ENCODE measurements at places on chromosomes 7 and 10.
A peak's percentile ranks its signal among the peaks of the same experiment; 100 is the strongest.

GRCh38 chr10:1488970-1489548, 248.3 kb downstream of the ADARB2 start:
- no peak for DNase-seq

GRCh38 chr10:23432166-23432565, 6.7 kb upstream of the OTUD1 start:
- DNase-seq: no peak

DNA sequence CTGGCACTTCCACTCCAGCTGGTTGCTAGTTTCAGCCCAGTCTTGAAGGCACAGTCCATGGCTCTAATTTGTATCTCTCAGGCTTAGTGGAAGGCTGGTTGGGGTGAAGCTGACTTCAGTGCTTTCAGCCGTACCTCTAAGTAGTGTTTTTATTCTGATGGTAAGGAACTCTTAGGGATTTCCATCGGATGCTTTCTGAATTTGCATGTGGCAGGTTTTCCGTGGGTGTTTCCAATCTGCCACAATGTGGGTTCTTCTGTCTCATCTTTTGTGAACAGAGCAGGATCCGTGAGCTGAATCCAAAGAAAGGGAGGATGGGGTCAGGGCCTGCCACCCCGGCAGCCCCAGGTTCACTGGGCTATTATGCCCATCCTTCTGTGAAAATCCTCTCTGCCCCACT, 607.9 kb upstream of the MKI67 start:
- no peak for DNase-seq

GRCh38 chr7:149635561-149636329, 137.6 kb downstream of the ZNF467 start:
- no peak for DNase-seq

DNA sequence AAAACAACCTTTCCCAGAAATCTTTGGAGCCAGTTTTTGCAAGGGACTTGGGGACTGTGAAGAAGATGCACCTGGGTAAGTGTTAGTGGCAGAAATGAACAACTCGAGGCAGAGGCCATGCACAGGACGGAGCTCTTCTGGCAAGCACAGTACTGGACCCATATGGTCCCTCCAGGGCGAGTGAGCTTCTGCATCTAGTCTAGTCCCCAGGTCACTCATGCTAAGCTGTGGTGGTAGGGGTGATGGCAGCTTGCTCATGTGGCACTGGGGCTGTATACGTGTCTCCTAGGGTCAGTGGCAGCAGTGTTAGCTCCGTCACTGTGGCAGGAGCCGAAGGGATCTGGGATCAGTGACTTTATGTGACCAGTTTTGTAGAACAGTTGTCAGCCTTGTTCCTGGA, 9.3 kb upstream of the LRRC61 start:
- no peak for DNase-seq

- no peak for DNase-seq
Measured at GRCh38 chr7:142345811-142346210, 88.0 kb upstream of the PRSS58 start.

DNA sequence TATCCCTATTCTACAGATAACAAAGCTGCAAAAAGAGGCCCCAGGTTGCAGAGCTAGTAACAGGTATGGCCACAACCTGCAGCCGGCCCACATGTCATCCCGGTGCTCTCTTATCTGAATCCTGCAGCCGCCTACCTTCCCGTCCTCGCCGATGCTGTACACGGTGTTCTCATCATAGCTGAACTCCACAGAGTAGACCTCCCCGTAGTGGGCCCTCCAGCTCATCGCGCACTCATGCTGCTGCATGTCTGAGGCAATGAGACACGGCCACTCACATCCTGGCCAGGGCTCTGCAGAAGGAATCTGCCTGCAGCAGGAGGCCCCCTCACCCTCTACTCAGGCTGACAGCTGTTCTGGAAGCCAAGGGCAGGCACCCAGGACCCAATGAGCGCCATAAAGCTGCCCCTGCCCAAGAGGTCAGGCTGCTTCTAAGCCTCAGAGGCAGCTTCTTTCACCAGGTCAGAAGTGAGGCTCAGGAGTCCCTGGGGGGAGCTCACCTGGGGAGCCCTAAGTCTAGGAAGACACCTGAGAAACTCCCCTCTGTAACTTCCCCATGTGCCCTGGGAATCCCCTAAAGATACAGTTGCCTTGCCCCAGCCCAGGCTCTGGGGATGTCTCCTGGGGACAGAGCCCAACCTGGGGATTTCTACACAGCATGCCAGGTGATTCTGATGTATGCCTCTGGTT, 17.9 kb upstream of the CYREN start:
- no peak for DNase-seq

DNA sequence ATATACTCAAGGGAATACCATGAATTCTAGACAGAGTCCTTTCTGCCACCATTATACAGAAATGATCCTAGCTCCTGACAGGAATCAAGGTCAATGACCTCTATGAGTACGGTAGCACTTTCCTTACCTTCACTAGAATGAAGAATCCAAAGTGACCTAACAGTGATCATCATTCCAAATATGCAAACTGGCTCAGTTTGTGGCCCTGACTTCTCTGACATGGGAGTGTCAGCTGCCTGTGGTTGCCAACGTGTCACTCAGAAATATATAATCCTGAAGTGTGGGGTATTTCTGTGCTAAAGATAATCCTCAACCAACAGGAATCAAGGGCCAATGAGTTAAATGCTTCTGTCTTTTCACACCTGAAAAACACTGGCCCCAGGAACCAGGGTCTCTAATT, 45.7 kb downstream of the COPG2 start:
- DNase-seq: no peak

DNA sequence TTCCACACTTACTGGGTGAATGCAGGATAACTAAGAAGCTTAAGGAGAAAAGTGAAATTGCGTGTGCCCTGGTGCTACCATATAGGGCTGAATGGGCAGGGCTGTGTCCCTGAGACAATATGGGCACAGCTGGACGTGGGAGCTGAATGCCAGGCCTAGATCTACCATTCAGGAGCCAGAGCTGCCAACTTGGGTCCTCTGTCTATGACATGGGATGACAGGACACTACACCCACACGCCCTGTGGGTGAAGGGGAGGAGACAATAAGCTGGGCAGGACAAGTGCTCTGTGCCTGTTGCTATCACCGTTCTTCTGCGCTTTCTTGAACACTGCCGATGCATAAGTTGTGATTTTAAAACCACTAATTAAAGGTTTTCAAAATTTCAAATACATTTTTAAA, 293.9 kb downstream of the TNS3 start:
- no peak for DNase-seq

GRCh38 chr10:11344550-11344949, 266.9 kb downstream of the USP6NL start:
- DNase-seq: no peak

DNA sequence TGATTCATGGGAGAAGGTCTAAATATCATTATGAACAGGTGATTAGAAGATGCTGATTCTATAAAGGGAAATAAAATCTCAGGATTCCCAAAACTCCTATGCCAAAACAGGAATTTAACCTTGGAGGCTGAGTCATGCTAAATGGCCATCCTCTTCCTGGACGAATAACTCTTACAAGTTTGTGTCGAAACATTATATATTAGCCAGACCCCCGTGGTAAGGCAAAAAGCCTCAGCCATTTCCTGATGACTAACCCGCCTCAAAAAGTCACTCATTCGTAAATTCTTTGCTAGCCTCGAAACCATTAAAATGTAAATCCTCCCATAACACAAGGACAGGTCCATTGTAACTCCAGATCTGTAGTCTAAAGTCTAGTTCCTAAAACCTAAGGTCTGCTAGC, 32.0 kb downstream of the CUL2 start:
- DNase-seq: no peak

DNA sequence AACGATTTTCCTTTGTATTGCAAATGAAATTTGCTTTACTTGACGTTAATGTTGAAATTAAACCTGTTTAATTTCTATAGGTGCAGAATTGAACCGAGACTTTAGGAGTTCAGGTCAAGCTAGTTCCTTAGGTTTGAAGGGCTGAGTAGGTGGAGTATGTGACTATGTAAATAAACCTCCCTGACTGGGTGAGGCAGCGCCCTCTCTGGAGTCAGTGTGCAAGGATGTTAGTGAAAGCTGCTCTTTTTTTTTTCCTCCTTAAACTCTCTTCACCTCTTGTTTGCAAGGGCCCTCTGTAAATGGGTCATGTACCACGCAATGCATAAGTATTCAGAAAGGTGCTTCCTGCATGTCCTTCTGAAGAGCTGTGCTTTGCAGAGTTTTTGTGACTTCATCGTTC, 33.8 kb downstream of the GALNT17 start:
- no peak for DNase-seq

DNA sequence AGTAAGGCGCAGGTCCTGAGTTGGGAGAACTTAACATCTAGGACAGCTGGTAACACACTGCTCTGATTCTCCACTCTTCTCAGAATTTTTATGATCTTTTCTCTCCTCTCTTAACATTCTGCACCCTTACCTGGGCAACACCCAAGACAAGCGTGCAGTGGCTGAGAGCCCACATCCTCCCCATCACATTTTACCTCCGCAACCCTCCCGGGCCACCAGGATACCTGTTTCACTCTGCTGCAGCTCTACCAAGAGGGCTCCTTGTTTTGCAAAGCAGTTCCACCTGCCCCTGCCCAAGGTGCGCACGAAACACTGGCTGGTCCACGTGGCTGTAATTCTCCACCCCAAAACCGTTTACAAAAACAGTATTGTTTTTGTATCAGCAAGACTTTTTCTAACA, 81.5 kb downstream of the ITIH5 start:
- DNase-seq: no peak

- no peak for DNase-seq
Measured at GRCh38 chr7:121211253-121211652, 117.5 kb upstream of the WNT16 start.

DNA sequence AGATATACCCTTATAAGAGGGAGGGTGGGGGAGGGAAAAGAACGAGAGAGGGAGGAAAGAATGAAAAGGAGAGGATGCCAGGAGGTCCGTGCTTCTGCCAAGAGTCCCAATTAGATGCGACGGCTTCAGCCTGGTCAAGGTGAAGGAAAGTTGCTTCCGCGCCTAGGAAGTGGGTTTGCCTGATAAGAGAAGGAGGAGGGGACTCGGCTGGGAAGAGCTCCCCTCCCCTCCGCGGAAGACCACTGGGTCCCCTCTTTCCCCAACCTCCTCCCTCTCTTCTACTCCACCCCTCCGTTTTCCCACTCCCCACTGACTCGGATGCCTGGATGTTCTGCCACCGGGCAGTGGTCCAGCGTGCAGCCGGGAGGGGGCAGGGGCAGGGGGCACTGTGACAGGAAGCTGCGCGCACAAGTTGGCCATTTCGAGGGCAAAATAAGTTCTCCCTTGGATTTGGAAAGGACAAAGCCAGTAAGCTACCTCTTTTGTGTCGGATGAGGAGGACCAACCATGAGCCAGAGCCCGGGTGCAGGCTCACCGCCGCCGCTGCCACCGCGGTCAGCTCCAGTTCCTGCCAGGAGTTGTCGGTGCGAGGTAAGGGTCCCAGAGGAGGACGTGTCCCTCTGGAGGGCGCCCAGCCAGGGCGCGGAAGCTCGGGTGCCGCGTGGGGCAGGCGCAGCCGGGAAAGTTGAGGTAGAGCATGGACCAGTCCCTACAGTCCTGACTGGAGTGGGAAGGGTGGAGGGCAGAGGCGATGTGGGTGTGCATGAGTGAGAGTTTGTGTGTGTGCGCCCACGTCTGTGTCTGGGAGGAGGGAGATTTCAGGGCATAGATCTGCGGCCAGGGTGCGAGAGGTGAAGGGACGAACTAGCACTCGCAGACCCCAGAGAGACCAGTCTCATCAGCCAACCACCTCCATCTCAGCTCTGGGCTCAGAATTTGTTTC, 844 bp downstream of the GRM3 start:
- no peak for DNase-seq

GRCh38 chr10:63711867-63712716, 190.9 kb downstream of the REEP3 start:
- no peak for DNase-seq

DNA sequence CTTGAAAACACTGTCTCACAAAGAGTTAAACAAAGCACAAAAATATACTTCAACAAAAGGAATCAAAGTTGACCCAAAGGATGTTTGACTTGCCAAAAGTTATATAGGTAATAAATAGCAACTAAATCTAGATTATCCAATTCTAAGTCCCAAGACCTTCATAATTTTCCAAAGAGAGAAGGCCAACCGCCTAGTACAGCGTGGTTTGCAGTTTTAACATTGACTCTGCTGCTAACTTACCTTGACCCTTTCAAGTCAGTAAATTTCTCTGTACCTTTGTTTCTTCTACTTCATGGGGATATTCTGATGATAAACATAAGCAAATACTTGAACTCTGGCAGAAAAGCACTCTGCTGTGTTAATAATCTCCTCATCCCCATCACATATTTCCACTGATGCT, 1.9 kb upstream of the GPR22 start:
- DNase-seq: no peak

DNA sequence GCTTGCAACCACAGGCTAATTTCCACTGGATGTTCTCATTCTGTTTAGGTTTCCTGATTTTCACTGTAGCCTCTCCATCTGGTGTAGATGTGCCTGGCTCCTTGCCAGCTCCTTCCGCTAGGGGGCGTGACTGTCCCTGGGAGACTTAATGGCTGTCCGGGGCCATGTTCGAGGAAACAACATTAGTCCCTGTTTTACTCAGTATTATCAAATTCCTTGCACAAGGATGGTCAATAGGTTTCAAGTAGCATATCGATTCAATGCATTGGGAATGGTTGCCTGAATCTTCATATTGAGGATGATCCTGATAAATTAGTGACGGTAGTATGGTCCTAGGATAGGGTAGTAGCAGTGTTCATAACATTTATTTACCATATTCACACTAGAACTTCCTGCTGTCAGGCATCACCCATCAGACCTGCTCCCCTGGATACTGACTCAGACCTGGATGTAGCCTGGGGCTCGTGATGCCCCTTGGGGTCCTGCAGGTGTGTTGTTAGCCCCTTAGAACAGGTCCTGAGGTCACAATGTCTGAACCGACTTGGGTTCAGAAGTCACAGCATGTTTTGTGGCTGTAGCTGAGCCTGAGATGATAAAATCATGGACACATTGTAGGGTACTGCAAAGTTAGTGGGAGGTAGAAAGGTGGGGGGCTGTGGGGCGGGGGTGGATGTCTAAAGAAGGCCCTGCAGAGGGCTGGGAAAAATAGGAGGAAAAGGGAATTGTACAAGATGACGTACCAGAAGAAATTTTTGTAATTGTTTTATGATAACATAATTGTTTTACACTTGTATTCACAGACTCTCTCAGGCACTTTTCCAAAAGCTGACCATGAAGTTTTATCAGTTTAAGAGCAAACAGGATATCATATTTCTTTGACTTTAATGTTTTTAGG, 8.9 kb upstream of the EXOC6 start:
- peak; percentile 31 for DNase-seq

DNA sequence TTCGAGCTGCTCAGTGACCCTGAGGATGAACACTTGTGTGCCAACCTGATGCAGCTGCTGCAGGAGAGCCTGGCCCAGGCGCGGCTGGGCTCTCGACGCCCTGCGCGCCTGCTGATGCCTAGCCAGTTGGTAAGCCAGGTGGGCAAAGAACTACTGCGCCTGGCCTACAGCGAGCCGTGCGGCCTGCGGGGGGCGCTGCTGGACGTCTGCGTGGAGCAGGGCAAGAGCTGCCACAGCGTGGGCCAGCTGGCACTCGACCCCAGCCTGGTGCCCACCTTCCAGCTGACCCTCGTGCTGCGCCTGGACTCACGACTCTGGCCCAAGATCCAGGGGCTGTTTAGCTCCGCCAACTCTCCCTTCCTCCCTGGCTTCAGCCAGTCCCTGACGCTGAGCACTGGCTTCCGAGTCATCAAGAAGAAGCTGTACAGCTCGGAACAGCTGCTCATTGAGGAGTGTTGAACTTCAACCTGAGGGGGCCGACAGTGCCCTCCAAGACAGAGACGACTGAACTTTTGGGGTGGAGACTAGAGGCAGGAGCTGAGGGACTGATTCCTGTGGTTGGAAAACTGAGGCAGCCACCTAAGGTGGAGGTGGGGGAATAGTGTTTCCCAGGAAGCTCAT, 1.1 kb downstream of the DDIT4 start:
- DNase-seq: peak; percentile 67

All from stimulated activated CD4-positive, alpha-beta T cell treated with anti-CD3 and anti-CD28 coated beads, Interleukin-15, amount 100 ng/mL, for 1 hour (primary cell).